ENCODE measurements at places on chromosomes 1 and 21.
A peak's percentile ranks its signal among the peaks of the same experiment; 100 is the strongest.

GRCh38 chr21:40936771-40937261, 89.9 kb upstream of the DSCAM start:
- no peak for DNase-seq

GRCh38 chr1:10710489-10710888, 86.0 kb downstream of the CASZ1 start:
- DNase-seq, result no peak

GRCh38 chr1:214354440-214355148, 73.6 kb downstream of the SMYD2 start:
- no peak for DNase-seq

GRCh38 chr1:156892190-156893047, 1.1 kb upstream of the PEAR1 start:
- DNase-seq, result peak; percentile 83

- DNase-seq, result no peak
Observed at GRCh38 chr21:45260191-45260825, 27.4 kb downstream of the POFUT2 start.

DNA sequence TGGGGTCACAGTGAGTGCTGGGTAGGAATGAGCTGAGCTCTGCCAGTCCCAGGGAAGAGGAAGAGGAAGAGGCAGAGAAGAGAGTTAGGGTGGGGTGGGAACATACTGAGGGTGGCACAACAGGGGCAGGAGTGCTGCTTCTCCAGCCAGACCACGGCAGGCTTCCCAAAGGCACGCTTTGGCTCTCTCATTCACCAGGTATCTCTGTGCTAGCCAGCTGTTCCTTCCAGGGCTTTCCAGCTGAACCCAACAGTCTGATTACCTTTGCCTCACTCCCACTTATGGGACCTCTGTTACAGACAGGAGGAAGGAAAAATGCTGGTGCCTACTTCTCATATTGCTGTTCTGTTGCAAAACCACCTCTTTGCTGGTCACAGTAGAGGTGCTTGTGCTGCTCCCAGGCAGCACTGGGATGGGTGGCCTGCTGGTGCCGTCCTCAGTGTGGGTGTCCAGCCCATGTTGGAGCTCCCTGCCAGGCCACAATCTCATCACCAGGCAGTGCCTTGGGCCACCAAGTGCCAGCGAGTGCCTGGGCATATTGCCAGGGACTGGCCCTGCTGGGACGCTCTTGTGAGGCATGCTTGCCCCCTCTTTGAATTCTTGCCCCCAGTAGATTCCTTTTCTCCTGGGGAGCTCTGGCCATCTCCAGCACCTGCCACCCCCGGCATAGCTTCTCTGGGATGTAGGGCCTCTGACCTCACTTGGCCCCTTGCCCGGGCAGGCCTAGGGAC, 2.1 kb downstream of the ADORA1 start:
- no peak for DNase-seq

DNA sequence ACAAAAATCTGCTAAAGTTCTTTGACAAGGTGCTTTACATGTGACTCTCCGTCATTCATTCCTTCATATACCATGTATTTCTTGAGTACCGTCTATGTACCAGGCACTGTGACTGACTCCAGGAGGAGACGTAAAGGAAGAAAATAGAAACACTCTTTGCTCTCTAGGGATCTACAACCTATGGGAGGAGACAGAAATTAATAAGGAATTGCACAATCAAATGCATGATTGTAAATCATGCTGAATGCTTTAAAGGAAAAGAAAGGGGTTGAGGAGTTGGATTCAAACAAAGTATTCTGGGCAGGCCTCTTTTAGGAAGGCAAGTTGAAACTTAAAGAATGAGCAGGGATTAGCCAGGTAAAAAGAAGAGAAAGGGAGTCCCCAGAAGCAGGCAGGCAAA, 239.1 kb upstream of the FGGY start:
- DNase-seq, result no peak

- no peak for DNase-seq
Observed at GRCh38 chr1:20403423-20404145, 82.4 kb downstream of the CAMK2N1 start.

- no peak for DNase-seq
Observed at GRCh38 chr21:37866027-37866426, 50.2 kb downstream of the KCNJ6 start.

- DNase-seq, result no peak
Observed at GRCh38 chr1:215394084-215394991, 172.8 kb upstream of the KCTD3 start.

Data from CD4-positive, alpha-beta T cell treated with Interleukin-6 at 100 ng/mL for 8 hours (primary cell).